Activated CD8-positive, alpha-beta T cell treated with anti-CD3 and anti-CD28 coated beads, Interleukin-2, amount 10 ng/mL, durations not matched to agents 7 days and 5 days (primary cell): ENCODE measurements at places on chromosomes 12 and 14.

DNA sequence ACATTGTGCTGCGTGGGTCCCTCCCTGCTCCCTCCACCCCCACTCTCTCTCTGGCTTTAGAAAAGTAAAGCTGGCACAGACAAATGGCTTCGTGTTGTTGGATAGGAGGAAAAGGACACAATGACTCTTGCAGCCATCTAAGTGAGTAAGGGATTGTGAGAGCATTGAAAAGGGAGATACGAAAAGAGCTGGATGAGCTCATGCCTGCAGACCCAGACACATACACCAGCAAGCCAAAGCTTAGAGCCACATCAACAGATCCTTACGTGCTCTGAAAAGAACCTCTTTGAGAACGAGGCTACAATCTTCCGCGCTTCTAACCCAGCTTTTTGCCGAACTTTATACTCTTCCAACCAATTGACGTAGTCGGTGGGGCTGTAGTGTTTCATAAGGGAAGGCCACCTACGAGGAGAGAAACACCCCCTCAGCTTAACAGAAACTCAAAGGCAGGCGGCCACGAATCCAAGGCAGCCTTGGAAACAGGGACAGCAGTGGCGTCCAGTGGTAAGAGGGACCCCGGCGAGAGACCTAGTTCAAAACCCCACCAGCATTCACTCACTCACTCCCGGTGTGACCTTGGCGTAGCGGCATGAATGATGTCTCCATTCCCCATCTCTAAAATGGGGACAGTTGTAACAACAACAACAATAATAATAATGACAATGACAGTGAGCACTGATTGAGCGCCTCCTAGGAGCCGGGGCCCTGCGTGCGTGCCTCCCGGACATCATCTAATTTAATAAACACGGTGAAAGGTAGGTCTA is 1.1 kb downstream of the FBXO21 start:
- no peak for DNase-seq

- no peak for DNase-seq
These were observed 58.8 kb downstream of the AEBP2 start for GRCh38 chr12:19498099-19498498.

- no peak for DNase-seq
These were observed 27.3 kb downstream of the PPTC7 start for GRCh38 chr12:110555577-110556406.

DNA sequence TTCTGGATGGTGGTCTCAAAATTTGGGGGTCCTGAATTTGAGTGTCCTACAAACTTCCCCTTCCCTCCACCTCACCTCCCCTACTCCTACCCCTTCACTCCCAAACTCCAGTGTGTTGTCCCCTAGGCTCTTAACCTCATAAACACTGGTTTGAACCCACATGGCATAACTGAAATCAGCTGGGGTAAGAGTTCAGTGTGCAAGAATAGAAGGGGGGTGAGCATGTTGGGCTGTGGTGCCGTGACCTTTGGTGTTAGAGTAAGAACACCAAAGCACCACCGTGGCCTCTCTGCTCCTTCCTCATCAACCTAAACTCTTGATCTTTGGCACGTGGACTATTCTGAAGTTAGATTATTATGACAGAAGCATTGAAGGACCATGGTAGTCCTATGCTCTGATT is 11.0 kb downstream of the PCBP2 start:
- no peak for DNase-seq

DNA sequence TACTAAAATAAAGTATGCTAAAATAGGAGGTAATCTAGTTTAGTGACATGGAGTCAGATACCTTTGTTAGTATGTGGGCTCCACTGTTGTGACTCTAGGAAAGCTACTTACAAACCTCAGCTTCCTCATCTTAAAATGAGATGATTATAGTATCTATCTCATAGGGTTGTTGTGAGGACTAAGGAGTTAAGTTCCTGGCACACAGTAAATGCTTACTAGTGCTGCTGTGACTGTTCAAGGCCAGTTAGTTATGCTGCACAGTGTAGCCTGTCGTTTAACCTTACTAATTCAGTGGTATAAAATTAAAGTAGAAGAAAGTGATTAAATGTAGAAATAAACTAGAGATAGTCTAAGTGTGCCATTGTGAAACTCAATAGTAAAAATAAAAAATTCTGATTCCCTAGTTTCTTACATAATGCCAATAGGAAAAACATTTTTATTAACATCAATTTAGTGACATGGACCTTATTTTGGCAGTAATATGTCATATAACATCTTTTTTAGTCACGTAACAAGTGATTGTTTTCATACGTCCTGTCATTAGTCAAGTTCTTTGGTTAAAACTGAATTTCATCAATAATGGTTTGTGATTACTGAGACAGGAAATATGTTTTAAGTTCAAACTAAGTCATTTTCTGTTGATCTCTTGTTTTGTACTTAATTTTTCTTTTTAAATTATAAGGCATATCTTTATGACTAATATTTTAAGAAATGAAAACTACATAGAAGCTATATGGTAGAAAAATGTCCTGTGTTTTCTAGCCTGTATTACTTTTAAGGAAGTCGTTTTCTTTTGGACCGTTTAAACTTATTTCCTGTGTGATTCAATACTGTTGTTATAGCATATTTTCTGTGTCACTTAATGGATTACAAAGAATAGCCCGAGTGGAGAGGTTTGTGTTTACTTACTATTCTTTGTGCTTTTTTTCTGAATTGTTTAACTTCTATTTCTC is 74.0 kb downstream of the PCNX1 start:
- no peak for DNase-seq

DNA sequence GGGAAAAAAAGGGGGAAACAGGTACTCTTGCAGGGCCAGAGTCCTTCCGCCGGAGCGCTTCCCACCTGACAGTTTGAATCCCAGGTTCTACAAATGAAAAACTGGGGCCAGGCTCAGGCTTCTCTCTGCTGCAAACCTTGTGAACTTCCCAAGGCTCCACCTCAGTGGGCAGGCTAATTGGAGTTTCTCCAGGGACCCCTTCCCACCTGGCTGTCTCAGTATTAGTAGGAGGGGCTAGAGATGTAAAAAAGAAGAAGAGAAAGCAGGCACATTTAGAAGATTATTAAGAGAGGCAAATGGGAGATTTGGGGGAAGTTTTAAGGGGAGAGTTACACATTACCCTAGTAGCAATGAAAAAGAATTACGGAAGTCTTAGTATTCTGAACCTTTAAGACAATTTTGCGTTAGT is 20.0 kb upstream of the CLEC2D start:
- peak; percentile 46 for DNase-seq

- no peak for DNase-seq
These were observed 18.2 kb downstream of the GLT1D1 start for GRCh38 chr12:128871516-128871892.
